ENCODE measurements at places on chromosomes 11 and 22.

DNA sequence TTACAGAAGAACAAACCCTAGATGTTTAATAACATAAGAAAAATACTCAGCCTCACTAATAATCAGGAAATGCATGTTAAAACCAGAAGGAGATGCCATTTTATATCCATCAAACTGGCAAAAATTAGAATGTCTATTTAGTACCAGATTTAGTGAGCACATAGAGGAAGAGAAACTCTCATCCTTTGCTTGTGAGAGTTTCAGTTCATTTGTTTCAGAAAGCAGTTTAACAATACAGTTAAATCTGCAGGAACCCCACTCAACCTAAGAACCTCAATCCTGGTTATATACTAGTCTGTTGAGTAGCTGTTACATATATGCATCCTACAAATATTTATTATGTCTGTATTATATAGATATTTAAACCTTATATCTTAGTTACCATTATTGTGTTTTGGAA, 172.6 kb downstream of the WNT11 start:
- no peak for DNase-seq

GRCh38 chr11:832529-833113, at the start of gene CD151:
CD151 (plus strand) TSS chr11:832952; CDS start chr11:836070, 3,118 bp downstream.
- DNase-seq = no peak

DNA sequence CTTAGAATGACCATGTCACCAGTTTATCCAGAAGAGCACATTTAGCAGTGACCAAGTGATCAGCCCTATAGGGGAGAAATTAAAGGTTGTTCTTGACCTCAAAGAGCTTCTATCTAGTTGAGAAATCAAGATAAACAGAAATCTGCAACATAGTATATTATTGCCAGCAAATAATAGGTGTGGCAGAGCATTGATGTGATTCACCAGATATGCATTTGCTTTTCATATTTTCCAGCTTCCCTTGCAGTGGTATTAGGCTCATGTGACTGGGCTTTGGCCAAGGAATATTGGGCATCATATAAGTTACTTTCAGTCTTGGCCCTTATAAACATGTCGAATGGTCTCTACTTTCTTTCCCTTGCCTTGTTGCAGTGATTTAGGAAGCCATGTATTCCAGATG, 34.5 kb downstream of the COMMD9 start:
- no peak for DNase-seq

DNA sequence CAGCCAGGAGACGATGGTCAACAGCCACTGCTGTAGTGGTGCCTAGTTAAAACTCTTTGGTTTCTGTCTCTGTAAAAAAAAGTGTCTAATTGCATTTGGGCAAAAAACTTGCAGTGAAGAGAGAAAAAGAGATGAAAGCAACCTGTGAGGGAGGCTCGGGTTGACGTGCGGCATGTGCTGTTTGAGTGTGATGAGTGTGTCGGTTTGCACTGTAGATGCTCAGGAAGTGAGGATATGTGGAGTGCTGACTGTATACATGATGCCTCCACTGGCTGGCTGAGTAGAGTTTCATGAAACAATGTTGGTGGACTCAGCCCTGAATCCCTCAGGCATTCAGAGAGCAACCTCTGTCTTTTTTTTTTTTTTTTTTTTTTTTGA, 4.3 kb upstream of the DGCR6L start:
- no peak for DNase-seq

DNA sequence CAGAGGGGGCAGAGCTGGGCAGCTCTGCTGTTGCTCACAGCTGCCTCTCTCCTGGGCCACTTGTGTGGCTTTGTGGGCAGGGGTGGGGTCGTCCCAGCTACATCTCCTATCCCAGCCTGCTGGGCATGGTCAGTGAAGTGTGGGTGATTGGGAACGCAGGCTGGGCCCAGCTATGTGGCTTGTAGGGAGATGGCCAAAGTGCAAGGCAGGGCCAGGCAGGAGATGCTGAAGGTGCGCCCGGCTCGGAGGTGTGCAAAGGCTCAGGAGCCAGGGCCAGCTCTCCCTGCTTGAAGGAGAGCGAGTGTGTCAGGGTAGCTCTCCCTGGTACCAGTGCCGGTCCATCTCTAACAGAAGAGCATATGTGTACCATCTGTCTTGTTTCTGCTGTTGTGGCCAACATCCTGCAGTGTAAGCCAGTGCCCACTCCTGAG, 8.4 kb upstream of the RANBP1 start:
- no peak for DNase-seq

DNA sequence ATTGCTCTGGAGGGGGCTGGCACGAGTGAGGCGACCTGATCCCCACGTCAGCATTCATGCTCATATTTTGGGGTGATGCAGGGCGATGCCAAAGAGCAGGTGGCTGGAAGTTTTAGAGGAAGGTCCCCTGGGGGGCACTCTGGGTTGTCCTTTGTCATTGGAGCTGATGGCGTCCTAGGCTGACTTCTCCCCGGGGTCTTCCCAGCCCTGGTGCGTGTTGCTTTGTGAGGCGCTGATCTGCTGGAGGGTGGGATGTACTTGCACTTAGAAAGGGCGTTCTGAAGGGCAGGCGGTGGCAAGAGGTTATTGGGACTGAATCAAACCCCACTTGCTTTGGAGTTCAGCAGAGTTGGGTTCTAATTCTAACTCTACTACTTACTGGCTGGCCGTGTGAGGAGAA, 313.3 kb downstream of the NTM start:
- DNase-seq = no peak

DNA sequence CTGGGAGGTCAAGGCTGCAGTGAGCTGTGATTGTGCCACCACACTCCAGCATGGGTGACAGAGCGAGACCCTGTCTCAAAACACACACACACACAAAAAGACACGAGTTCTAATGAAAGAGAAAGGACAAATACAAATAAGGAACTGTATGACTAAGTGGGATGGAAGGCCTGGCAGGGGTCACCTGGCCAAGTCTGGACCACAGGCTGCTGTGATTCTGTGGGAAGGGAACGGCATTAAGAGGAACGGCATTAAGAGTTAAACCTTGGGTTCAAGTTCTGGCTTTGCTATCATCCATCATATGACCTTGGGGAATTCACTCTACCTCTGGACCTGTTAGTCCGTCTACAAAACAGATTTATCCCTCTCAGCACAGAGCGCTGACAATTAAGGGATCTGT, 47.7 kb downstream of the LRFN4 start:
- DNase-seq = no peak

- DNase-seq = peak; percentile 84
These were observed 10.8 kb upstream of the LDHA start for GRCh38 chr11:18383388-18384156.

DNA sequence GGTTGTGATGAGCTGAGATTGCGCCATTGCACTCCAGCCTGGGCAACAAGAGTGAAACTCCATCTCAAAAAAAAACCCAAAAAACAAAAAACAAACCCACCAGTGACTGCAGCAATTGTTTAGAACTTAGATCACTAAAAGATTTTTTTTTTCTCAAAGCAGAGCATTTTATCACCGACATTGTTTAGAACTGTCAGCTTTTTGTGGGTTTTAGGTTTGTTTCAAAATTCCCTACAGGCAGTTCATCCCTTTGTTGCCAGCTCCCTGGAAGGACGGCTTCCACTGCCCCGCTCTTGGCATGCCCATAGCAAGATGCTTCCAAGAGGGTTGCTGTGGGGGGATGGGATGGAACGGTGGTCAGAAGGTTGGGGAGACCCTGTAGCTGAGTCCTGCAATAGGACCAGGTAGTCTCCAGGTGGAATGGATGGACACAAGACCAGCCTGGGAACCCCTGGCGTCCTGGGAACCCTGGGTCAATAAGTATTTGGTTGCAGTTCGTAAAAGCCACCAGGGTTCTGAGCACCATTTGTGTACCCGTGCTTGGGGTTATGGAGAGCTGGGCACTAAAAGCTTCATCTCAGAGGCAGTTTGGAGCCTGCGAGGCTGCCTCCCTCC, 46.7 kb downstream of the TSPAN18 start:
- no peak for DNase-seq

DNA sequence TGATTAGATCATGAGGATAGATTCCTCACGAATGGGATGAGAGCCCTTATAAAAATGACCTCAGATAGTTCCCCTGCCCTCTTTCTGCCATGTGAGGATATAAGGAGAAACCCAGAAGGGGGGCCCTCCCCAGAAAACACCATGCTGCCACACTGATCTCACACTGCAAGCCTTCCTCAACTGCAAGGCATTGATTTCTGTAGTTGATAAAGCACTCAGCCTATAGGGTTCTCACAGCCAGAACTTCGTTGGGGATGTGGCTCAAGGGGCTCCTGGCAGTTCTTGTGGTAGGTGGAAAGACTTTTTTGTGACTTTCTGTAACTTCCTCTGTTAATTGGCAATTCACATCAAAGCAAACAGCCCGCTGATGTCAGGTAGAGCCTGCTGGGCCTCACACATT, 108.9 kb downstream of the CD44 start:
- DNase-seq = no peak

- DNase-seq = no peak
These were observed 31.6 kb upstream of the CBX7 start for GRCh38 chr22:39183991-39184585.

- DNase-seq = no peak
These were observed 15.2 kb downstream of the KRTAP5-5 start for GRCh38 chr11:1644601-1645356.

GRCh38 chr11:81970886-81971285, 762.8 kb downstream of the FAM181B start:
- DNase-seq = no peak

- no peak for DNase-seq
These were observed 294.7 kb upstream of the ZC3H12C start for GRCh38 chr11:109798521-109798920.

- DNase-seq = no peak
These were observed 23.8 kb downstream of the OSBP2 start for GRCh38 chr22:30718491-30718890.

GRCh38 chr11:210803-211180, 3.3 kb downstream of the RIC8A start:
- DNase-seq = no peak

- no peak for DNase-seq
These were observed 27.3 kb downstream of the MAFF start for GRCh38 chr22:38228873-38229740.

- DNase-seq = no peak
These were observed 62.4 kb downstream of the PARVG start for GRCh38 chr22:44242946-44243724.

DNA sequence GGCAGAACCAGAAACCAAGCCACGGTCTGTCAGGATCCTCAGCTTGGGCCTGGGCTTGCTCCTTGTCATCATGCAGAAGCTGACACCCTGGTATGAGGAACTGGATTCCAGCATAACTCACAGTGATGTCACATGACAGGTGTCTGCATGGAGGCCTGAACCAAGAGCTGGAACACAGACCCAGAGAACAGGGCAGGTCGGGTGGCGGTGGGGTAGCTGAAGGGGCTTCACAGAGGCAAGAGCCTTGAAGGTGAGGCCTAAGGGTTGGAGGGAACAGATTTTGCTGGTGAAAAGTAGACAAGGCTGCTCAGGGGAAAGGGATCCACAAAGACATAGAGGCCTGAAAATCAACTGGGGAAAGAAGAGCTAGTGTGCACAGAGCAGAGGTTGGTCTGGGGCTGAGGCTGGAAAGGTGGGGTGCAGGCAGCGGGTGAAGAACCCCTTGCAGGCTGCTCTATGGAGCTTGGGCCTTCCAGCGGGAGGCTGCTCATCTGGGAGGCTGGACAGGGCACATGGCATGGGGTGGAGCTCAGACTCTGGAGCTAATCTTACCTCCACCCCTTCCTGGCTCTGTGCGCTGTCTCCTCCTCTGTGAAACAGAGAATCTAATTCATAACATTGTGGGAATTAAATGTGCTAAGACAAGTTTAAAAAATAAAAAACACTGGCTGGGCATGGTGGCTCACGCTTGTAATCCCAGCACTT, 18.4 kb upstream of the RPS3 start:
- no peak for DNase-seq

- DNase-seq = no peak
These were observed 6.4 kb downstream of the CD3E start for GRCh38 chr11:118310781-118311485.

DNA sequence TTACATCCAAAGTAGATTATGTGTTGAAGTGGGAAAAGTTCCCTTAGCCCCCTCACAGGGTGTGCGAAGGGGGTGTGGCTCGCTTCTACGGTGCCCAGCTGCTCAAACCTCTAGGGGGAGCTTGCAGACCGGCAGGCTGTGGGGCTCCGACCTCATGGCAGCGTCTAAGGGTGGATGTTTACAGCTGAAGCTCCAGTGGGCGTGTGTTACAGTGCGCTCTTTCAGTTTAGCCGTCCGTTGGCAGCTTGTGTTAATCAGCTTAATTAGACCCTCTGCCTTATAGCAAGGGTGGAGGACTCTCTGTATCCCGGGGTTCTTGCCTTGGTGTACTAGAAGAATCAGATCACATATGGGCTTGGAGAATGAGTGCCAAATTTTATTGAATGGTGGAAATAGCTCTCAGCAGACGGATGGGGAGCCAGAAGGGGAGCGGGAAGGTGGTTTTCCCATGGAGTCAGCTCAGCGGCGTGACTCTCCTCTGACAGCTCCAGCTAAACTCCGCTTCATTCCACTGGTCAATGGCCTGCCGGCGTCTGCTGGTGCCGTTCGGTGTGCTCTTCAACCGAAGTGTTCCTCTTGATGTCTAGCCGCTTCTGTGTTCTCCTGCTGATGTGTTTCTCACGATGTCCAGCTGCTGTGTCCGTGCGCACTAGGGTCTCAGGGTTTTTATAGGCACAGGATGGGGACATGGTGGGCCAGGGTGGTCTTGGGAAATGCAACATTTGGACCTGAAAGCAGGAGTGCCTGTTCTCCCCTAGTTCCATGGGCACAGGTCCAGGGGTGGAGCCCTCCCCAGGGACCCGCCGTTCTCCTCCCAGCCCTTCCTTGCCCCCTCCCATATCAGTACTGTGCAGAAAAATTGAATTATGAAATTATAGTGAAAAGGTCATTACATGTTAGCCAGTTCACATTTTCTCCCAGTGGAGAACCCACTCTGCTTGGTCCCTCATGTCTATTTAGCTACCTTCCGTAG, 28.6 kb upstream of the OR10G7 start:
- DNase-seq = no peak

GRCh38 chr11:43933226-43933607, 9.2 kb upstream of the C11orf96 start:
- DNase-seq = no peak

DNA sequence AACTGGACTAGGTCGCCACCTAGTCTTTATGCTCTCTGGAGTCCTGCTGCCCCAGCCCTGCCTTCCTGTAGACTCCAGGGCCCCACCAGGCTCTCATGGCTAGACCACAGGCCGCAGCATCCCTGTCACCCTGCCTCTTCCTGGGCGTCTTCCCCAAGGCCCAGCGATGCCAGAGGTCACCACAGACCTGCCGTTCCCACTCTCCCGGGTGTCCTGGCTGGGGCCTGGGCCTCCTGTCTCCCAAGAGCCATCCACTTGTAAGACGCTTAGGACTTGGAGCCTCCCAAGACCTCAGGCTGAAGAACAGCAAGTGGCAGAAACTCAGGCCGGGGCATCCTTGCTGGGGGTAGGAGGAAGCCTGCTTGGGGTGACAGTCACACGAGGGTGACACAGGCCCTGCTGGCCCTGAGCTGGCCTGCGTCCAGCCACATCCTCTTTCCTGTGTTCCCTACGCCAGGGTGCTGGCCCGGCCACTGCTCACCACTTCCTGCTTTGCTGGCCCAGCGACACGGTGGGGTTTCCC, 2.0 kb upstream of the TCIRG1 start:
- no peak for DNase-seq

- no peak for DNase-seq
These were observed 6.2 kb downstream of the POGLUT3 start for GRCh38 chr11:108491936-108492335.

GRCh38 chr22:35582861-35583670, 34.1 kb downstream of the MB start:
- peak; percentile 30 for DNase-seq

All from activated CD4-positive, alpha-beta T cell treated with anti-CD3 and anti-CD28 coated beads, Interleukin-2, amount 50 U/mL, for 24 hours (primary cell).